ENCODE measurements at places on chromosomes 5 and 9. TPM values are rescaled to one million over a fixed set of nuclear protein-coding genes. Genes with fewer than 3 reads are reported as not detected.

DNA sequence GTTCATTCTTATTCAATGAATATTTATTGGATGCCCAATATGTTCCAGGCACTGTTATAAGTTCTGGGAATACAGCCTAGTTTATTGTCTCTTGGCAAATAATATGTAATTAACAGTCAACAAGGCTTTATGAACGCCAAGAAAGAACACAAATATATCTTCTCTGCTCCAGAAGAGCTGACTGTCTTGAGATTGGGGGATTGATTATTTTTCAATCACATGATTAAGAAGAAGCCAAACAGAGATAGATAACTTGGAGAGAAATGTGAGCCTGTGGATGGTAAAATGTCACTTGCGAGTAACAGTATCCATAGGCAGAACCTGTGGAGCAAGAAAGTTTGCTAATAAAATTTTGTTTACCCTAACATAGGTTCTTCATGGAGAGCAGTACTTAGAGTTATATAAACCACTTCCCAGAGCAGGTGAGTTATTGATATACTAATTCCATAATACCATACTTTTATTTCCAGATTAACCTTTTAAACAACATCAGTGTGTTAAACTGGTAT is 49.4 kb downstream of the HSD17B4 start:
- DNase-seq = no peak

DNA sequence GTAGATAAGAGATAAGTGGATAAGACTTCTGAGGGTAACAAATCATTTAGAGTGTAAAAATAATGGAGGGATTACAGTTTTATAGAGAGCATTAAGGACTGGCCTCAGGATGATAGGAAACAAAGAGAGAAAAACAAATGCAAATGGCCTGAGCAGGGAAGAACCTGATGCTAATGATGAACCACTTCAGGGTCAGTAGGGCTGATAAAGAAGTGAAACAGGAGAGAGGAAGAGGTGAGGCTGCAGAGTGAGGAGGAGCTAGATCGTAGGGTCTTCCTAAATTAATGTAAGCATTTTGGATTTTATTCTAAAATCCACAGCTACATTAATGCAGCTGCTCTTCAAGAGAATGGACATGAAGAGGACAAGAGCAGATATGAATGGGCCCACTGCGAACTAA is 698.0 kb upstream of the MEF2C start:
- no peak for DNase-seq

- DNase-seq = no peak
Measured at GRCh38 chr5:168426864-168427172, 59.5 kb upstream of the RARS1 start.

- no peak for DNase-seq
Measured at GRCh38 chr5:172165465-172165864, 22.6 kb downstream of the STK10 start.

The N4BP3 gene
- total RNA-seq = 33.4 TPM

The ARSI gene
- not detected for total RNA-seq

The PLEKHG4B gene
- total RNA-seq = not detected

The DRD1 gene
- total RNA-seq = not detected

The ASTN2 gene
- 5.7 TPM for total RNA-seq

DNA sequence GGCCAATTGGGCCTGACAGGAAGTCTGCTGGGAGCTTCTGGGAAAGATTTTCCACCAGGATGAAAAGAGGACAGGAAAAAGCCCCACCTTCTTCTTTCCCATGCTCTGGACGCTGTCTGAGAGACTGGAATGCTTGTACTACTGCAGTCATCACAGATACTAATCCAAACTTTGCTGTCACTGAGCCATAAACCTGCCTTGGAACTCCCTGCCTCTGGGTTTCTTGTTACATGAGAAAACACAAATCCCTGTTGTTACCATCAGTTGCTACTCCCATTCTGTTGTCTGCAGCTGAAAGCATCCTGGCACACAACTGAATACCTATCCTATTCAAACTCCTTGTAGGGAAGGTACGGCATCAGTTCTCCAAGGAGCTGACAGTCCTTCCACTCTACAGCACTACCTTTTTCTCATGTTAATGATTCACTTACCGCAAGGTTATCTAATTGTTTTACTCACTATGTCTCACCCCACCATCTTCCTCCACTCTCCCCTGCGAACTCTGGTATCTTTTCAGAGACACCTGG is 167.5 kb downstream of the CDK5RAP2 start:
- DNase-seq = no peak

GRCh38 chr5:78810098-78810920 is 161.7 kb upstream of the LHFPL2 start:
- no peak for DNase-seq

GRCh38 chr9:13033959-13034693 is 245.4 kb downstream of the MPDZ start:
- DNase-seq = peak; percentile 30

DNA sequence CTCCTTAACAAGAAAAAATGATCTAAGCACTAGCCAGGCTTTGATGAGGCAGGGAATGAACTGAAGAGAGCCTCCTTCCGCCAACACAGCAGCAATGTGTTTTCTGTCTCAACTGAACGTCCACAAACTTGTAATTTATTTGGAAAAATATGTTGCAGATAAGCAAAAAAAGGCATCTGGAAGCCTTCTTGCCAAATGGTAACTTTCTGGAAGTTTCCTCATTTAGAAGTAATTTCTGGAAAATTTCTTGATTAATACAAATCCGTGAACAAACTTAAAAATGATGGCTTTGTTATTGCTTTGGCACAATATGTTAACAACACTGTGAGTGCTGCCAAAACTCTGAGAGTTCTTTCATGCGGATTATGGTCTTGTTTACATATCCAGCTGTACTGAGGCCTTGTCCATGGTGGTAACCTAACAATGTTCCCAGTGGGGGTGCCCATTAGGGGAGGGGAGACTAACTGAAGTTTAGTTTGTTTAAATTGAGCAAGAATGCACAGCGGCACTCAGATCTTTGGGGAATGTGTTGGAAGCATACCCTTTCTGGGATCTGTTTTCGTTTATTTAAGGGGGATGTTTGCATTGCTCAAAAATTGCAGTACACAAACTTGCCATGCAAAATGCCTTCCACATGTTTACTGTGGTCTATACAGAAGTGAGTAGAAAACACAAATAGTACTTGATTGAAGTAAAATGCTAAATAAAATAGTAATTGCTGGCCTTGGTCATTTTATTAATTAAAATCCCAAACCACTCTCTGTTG is 334.7 kb downstream of the NR2F1-AS1 start:
- no peak for DNase-seq

DNA sequence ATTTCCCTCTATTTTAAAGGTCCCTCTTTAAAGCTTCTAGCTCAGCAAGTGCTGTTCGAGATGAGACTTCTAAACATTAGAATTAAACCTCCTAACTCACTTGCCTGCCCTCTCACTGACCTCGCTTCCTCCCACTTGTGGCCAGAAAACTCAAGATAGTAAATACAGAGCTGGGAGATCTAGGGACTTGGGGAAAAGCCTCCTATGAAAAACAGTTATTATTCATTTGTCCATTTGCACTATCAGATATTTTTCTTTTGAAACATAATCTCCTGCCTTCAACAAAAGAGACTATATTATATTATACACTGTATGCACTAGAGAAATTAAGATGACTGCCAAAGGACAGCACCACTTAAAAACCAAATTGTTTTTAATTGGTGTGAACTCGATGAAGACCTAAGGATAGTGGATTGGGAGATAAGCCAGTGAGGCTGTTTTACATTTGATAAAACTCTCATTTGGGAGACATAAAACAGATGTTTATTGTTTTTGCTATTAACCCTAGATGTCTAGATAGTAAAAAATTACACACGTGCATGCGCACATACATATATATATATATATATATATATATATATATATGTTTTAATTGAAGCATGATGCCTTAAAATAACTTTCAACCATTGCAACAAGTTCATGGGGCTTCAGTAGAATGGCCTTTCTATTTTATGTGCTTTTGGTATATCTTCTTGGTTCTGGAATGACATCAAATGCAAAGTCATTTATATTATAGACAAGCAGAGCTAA is 229.4 kb downstream of the ADAMTSL1 start:
- DNase-seq = no peak

DNA sequence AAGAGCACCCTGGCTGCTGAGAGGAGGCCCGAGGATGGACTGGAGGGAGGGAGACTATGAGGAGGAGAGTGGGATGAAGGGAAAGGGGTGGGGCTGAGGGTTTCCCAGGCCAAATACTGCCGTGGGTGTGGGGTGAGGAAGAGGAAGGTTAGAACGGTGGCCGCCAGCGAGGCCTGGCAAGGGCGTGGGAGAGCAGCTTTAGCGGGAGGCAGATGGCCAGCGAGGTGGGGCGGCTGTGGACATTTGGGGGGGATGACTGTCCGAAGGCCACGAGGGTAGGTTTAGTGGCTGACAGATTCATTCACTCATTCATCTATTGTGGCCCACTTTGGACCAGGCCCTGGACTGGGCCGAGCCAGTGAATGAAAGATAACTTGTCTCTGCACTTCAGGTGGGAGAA is 47.8 kb upstream of the NEURL1B start:
- no peak for DNase-seq

- DNase-seq = no peak
Measured at GRCh38 chr5:117494188-117494587, 919.6 kb upstream of the SEMA6A start.

- no peak for DNase-seq
Measured at GRCh38 chr5:41747708-41748107, 122.5 kb downstream of the OXCT1 start.

GRCh38 chr9:19988281-19988680 is 199.4 kb upstream of the SLC24A2 start:
- DNase-seq = no peak

DNA sequence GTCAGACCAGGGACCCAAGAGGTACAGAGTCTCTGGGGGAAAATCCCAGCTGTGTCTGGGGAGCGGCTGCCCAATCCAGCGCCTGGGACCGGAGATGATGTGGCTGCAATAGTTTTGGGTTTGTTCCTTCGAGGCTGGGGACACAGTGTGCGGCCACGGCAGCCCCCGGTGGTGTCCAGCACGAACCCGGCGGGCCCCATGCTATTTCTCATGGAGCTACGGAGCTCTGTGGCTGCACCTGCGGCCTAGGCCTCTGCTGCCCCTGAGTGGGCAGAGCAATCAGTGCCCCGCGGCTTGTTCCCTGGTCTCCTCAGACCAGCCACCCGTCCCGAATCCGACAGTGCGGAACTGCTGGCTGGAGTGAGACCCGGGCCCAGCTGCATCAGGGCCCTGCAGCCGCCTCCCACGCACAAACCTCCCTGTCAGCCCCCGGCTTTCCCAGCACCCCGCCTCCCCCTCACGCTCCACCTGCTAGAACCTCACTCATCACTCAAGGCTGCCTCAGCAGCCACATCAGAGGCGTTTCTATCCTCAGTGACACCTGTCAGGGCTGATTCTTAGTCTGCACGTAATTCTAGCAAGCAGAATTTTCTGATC is 29.0 kb downstream of the SARDH start:
- peak; percentile 79 for DNase-seq

The CAPSL gene
- total RNA-seq = 0.43 TPM

The GNG10 gene
- total RNA-seq = 17.2 TPM

DNA sequence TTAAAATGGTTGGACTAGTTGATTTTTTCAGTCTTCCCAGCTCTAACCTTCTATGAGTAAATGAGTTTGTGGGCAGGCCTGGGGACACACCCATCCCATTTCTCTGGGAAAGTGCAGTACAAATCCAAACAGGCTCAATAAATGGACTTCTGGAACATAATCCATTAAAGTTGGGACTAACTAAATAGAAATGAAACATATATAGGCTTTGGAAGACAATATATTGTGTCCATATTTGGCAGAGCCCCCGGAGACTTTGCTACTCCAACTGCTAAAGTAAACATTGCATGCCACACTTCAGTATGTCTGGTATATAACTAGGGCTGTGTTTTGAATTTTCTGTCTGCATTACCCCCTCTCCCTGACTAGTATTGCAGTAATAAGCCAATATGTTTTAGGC is 191.4 kb upstream of the DAB2 start:
- DNase-seq = no peak

DNA sequence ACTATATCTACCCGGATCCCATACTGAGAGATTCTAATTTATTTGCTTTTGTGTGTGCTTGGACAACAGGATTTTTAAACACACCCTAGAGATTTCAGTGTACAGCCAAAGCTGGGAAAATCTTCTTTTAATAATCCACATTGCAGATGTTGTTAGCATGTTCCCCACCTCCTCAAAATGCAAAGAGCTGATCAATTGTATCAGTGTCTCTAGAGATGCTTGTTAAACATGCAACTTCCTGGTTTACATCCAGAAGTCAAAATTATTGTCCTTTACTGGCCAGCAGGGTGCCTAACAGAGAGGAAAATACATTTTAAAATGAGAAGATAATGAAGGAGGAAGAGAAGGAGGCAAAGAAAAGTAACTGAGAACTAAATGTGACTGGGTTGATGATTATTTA is 793.3 kb downstream of the SEMA5A start:
- DNase-seq = no peak

DNA sequence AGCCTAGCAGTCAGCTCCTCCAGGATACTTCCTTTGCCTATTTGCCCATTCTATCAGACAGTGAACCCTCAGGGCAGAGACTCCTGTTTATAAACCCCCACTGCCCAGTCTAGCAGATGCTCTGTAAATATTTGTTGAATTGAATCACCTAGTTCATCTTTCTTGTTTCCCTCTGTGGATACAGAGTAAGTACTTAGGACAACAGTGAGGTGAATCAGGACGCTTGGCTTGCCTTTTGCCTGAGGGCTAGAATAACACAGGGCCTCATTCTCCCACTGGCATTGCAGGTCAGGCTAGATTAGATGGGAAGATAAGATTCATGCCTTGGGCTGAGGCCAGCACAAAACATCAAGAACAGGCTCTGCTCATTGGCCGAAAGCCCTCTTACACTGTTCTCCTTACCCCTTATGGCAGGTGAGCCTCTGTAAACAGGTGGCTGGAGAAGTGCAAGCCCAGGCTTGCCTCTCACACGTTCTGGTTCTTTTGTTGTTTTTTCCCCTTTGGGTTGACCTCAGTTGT is 22.2 kb downstream of the TNFSF8 start:
- DNase-seq = peak; percentile 54

The PTGES2 gene
- total RNA-seq = 40.8 TPM

- no peak for DNase-seq
Measured at GRCh38 chr9:112184946-112185345, 9.8 kb upstream of the SUSD1 start.

GRCh38 chr5:177473443-177474001 is at the start of gene DBN1:
DBN1 (minus strand) TSS chr5:177473634; CDS start chr5:177473521, 113 bp downstream.
- peak; percentile 54 for DNase-seq

- no peak for DNase-seq
Measured at GRCh38 chr9:129324808-129325502, 146.9 kb upstream of the IER5L start.

DNA sequence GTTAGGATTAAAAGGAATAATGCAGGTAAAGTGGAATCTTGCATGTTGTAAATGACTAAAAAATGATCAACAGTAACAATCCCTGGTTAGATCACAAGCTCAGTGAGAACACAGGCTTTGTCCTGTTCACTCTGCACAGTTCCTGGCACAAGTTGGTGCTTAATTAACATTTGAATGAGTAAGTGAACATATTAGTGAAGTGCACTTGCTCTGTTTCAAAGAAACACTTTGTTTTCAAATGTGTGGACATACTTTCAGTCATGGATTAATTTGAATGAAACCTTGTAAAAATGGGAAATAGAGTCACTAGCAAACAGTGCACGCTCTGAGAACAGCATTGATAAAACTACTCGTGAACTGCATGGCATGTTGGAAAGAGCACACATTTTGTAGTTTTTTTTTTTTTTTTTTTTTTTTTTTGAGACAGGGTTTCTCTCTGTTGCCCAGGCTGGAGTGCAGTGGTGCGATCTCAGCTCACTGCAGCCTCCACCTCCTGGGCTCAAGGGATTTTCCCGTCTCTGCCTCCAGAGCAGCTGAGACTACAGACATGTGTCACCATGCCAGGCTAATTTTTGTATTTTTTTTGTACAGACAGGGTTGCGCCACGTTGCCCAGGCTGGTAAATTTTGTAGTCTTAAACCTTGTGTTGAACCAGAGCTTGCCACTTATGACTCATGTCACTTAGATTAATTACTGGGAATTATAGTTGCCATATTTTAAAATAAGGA is 159.9 kb downstream of the LURAP1L start:
- no peak for DNase-seq
